ENCODE measurements at places on chromosomes 7 and 10. TPM values are rescaled to one million over a fixed set of nuclear protein-coding genes. Genes with fewer than 3 reads are reported as not detected.

The POM121L12 gene
- total RNA-seq, result not detected

The SPDYE1 gene
- total RNA-seq, result not detected

The LIPN gene
- not detected for total RNA-seq

The TMEM213 gene
- total RNA-seq, result not detected

The GOLGA7B gene
- total RNA-seq, result 3.9 TPM

The SMO gene
- 13.6 TPM for total RNA-seq

The ASL gene
- 24.1 TPM for total RNA-seq

The ALOX5 gene
- total RNA-seq, result 0.38 TPM

The ACBD7 gene
- 0.86 TPM for total RNA-seq

The OR2A5 gene
- total RNA-seq, result not detected

The VSTM4 gene
- 0.50 TPM for total RNA-seq

The CUZD1 gene
- total RNA-seq, result 1.4 TPM

The GPC2 gene
- total RNA-seq, result 0.84 TPM

The PRKCQ gene
- 3.5 TPM for total RNA-seq
